ENCODE measurements at places on chromosomes 7 and 10. TPM values are rescaled to one million over a fixed set of nuclear protein-coding genes. Genes with fewer than 3 reads are reported as not detected.

NCF1 gene
- total RNA-seq: 1.3 TPM

IMPDH1 gene
- total RNA-seq: 19.1 TPM

SLC18A3 gene
- total RNA-seq: not detected

AKR1C4 gene
- not detected for total RNA-seq

LMOD2 gene
- not detected for total RNA-seq

Data from pancreas (tissue), 10 donors.